ENCODE measurements at places on chromosomes 2 and 18.

DNA sequence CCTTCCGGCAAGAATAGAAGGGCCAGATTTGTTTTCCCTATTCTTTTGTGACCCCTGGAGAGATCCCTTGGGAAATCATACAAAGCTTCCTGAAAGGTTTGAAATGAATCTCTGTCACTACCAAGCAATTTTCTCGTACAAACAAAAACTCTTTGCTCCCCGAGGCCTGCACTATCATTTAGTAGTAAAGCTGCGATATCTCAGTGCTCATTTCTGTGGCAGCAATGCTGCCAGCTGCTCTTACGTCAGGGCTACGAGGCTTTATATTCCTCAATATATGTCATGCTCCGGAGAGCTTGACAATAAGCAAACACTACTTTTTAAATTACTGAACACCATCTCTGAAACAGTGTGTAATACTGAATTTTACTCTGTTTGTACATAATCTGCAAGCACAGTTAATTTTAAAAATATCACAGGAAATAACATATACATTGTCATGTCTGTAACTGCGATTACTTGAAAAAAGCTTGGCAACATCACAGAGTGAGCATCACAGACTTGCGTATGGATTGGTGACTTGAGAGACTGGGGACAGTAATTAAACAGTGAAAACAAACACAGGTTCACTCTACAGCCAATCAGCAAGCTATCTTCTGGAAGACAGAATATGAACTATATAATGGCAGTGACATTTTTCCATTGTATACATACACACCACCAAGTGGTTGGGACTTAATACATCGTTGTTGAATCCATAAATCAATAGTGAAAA is 403.3 kb upstream of the NETO1 start:
- no peak for DNase-seq

DNA sequence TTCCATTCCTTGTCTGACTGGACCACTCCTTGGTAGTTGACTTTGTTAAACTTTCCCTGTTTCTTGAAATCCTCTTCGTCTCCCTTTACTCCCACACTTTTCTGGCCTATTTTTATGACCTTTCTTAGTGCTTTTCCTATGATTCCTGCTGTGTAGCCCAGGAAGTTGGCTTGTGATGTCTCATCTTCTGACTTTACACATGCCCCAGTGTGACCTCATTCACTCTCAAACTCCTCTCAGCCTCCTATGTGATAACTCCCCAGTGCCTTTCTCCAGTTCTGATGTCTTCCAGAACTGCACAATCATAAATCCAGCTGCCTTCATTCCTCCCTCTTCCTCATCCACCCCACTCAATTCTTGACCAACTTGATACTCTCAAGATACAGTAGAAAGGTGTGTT is 407.6 kb downstream of the TGIF1 start:
- no peak for DNase-seq

DNA sequence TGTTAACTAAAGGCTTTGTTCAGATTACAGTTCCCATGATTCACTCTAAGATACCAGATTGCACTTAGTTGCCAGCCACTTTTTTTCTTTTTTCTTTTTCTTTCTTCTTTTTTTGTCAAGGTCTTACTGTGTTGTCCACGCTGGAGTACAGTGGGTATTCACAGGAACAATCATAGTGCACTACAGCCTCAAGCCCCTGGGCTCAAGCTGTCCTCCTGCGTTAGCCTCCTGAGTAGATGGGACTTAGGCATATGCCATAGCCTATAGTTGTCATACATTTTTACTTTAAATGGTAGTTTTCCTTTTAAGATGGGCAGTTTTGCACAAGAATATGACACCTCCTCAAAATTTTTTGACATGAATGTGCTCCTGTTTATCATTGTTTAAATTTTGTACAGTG is 2.1 kb downstream of the UGP2 start:
- DNase-seq: no peak

- no peak for DNase-seq
These were observed 44.5 kb downstream of the SUMO1 start for GRCh38 chr2:202193881-202194353.

GRCh38 chr2:9613291-9613690 is 17.5 kb downstream of the YWHAQ start:
- DNase-seq: no peak

All from CD4-positive, alpha-beta T cell treated with Interferon alpha-2 for 1 hour (primary cell).